ENCODE measurements at places on chromosomes 5 and 9. TPM values are rescaled to one million over a fixed set of nuclear protein-coding genes. Genes with fewer than 3 reads are reported as not detected.

DNA sequence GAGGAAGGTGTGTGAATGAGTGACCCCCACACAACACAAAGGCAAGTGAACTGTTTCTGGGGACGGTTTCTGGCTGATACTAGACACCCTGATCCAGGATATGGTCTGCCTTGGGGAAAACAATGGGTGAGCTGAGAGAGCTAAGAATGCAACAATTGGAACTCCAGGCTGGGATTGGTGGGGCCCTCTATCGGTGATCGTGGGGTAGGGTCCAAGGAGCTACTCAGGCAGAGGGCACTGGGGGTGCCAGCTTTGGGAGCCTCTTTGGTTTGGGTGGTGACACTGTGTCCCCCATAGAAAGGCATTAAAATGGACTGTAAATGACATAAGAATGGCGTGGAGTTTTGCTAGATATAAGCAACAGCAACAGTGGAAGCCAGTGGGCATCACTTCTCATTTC is 439.1 kb downstream of the DMAC1 start:
- no peaks in the 10 kb centered on the region for H3K36me3 ChIP-seq
- no peak overlapping the region for H3K27ac ChIP-seq
- no peak overlapping the region for H3K4me3 ChIP-seq
- DNase-seq, result no peak
- H3K27me3 ChIP-seq, result no peaks in the 10 kb centered on the region

GRCh38 chr5:140391312-140391711 is 10.3 kb upstream of the ANKHD1 start:
- no peaks in the 10 kb centered on the region for H3K4me1 ChIP-seq
- no peak overlapping the region for H3K27ac ChIP-seq
- no peaks in the 10 kb centered on the region for H3K27me3 ChIP-seq
- H3K4me3 ChIP-seq, result no peak overlapping the region
- no peaks in the 10 kb centered on the region for H3K36me3 ChIP-seq

Gene EPB41L4A
- total RNA-seq, result 6.4 TPM

DNA sequence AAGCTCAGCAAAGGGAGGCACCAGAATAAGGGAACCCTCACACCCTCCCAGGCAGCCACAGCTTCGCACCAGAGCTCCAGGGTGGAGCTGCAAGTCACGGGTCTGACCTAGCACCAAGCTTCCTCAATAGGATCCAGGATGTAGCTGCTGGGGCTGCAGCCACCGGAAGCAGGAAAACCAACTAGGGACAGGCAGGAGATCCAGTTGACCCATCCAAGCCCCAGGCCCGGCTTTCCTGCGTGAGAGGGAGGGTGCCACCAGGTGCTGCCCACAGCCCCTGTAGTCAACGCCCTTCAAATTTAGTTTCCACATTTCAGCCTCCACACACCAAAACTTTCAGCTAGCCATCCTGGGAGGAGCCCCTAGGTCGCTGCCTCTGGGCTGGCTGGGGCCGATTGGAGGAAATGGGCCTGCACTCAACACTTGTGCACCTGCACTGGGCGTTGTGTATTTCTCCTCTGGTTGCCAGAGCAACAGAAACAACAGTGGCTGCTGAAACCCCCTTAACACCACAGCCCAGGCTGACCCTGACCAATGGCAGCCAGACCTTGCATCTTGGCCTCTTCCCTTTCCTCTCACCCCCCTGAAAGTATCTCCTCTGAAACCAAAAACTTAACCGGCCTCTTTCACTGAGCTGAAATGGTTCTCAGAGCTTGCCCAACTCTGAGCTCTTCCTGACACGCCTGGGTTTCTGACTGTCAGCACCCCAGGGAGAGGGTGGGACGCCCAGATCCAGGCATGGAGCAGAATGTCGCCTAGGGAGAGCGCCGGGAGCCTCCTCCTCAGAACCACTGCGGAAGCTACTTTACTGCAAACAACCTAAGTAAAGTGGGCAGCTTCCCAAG is 226.5 kb upstream of the MAP3K1 start:
- H3K27me3 ChIP-seq, result no peaks in the 10 kb centered on the region
- H3K27ac ChIP-seq, result no peak overlapping the region
- H3K4me1 ChIP-seq, result no peaks in the 10 kb centered on the region
- H3K4me3 ChIP-seq, result no peak overlapping the region
- no peaks in the 10 kb centered on the region for H3K36me3 ChIP-seq

Gene CCL27
- not detected for total RNA-seq

DNA sequence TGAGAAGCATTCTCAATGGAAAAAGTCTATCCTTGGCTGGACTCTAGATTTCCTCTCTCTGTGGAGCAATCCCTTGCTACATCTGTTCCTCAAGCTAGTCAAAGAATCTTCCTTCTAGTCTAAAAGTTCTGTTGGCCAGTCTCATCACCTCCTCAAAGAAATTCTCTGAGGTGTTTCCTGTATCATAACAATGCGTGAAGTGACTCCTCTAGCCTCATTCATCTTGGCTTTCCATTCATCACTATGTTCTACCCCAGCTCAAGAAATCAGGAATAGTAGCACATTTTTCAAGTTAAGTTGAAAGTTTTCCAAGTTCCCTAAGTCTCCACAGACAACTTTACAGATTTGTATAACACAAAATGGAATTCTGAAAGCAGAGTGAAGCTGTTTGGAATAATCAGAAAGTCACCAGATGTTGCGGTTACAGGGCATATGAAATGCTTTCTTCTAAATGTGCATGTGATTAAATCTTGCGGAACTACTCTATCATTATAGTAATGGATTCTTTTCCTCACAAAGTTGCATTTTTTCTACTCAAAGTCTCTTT is 176.6 kb upstream of the FREM1 start:
- H3K4me1 ChIP-seq, result no peaks in the 10 kb centered on the region
- no peak overlapping the region for H3K4me3 ChIP-seq
- no peaks in the 10 kb centered on the region for H3K27me3 ChIP-seq
- H3K36me3 ChIP-seq, result no peaks in the 10 kb centered on the region

DNA sequence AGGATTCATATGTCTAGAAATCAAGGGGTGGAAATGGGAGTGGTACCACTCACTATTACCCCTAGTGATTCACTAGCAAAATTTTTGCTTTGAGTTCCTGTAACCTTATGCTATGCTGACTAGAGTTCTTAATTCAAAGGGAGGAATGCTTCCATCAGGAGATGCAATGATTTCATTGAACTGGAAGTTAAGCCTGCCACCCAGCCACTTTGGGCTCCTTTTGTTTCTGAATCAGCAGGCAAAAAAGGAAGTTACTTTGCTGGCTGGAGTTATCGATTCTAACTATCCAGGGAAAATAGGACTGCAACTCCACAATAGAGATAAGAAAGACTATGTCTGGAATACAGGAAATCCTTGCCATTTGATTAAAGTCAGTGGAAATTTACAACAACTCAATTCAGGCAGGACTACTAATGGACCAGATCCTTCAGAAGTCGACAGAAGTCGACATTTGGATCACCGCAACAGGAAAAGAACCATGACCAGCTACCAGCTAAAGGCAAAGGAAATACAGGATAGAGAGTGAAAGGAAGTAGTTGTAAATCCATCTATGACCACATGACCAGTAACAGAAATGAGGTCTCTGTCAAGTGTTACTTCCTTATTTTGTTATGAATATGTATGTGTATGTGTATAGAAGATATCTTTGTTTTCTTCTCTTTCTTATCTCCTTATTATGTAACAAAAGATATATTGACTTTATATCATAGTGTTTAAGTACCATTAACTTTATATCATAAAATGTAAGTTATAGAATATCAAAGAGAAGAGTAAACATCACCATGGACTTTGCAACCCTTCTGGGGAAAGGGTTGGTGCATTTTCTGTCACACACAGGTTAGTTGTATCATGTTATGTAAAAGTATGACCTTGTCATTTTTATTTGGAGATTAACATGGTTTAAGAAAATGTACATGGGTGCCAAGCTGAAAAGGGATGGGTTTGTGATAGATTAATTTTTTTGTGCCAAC is 198.7 kb upstream of the HAPLN1 start:
- H3K4me3 ChIP-seq, result no peak overlapping the region
- H3K4me1 ChIP-seq, result no peaks in the 10 kb centered on the region
- H3K36me3 ChIP-seq, result no peaks in the 10 kb centered on the region
- H3K27me3 ChIP-seq, result no peaks in the 10 kb centered on the region

Gene ARHGEF37
- total RNA-seq, result 10.4 TPM

Gene SCGB3A2
- not detected for total RNA-seq

GRCh38 chr5:80282054-80282453 is 26.2 kb upstream of the SERINC5 start:
- H3K36me3 ChIP-seq, result no peaks in the 10 kb centered on the region
- DNase-seq, result no peak
- H3K4me1 ChIP-seq, result no peaks in the 10 kb centered on the region

Gene FBLL1
- 0.83 TPM for total RNA-seq

GRCh38 chr9:133448487-133448972 is 11.2 kb upstream of the CACFD1 start:
- DNase-seq, result no peak
- no peaks in the 10 kb centered on the region for H3K27me3 ChIP-seq
- H3K27ac ChIP-seq, result no peak overlapping the region
- H3K4me3 ChIP-seq, result no peak overlapping the region

DNA sequence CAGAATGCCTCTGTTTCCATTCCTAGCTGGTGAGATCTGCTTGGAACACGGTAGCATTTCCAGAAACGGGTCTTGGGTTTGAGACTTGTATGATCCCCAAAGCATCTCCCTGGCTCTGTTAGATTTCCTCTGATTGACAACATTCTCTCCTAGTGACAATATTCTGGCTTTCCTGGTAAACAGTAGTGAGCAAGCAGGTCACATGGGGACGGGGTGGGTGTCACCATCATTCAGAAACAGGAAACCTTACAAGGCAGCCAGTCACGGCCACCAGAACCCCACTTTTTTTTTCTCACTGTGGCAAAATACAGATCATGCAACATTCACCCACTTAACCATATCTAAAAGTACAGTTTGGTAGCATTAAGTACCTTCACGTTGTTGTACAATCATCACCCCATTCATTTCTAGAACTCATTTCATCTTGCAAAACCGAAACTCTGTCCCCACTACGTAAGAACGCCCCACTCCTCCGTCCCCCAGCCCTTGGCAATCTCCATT is 90.1 kb upstream of the LMX1B start:
- H3K36me3 ChIP-seq, result no peaks in the 10 kb centered on the region
- DNase-seq, result no peak
- H3K4me3 ChIP-seq, result no peak overlapping the region

GRCh38 chr5:558871-559503 is 34.7 kb upstream of the SLC9A3 start:
- H3K27me3 ChIP-seq, result no peaks in the 10 kb centered on the region
- DNase-seq, result no peak
- no peaks in the 10 kb centered on the region for H3K36me3 ChIP-seq
- H3K4me1 ChIP-seq, result no peaks in the 10 kb centered on the region
- no peak overlapping the region for H3K4me3 ChIP-seq

Gene CSNK1G3
- total RNA-seq, result 42.8 TPM

- H3K27me3 ChIP-seq, result no peaks in the 10 kb centered on the region
- H3K4me3 ChIP-seq, result no peak overlapping the region
- no peak overlapping the region for H3K27ac ChIP-seq
- no peaks in the 10 kb centered on the region for H3K4me1 ChIP-seq
- no peak for DNase-seq
Observed at GRCh38 chr5:167864801-167865200, 426.6 kb upstream of the WWC1 start.

Gene CNTNAP3B
- 205 TPM for total RNA-seq

Gene SLC27A6
- 3.1 TPM for total RNA-seq

DNA sequence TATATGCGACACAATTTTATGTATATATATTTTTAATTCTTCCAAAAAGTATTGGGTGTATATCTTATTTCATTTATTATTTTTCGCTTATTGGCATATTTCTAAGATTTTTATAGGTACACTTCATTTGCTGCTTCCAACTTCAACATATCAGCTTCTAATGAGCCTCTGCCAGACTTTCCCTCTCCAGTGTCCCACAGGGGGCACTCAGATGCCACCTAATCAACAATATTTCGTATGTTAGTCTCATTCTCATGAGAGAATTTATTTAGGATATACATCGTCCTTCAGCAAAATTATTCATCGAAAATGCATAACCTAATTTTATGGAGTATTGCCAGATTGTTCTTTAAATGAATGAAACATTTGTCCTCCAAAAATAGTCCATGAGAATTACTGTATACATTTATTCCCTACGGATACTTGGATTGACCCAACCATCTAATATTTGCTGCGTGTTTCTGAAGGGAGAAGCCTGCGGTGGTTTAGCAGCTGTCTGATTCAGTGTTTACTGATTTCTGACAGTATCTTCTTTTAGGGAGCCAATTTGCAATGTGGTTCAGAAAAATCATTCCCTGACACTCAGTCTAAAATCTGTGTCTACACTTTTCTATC is 100.6 kb upstream of the SELENOP start:
- no peaks in the 10 kb centered on the region for H3K27me3 ChIP-seq
- DNase-seq, result no peak
- H3K4me1 ChIP-seq, result no peaks in the 10 kb centered on the region
- H3K4me3 ChIP-seq, result no peak overlapping the region
- H3K27ac ChIP-seq, result no peak overlapping the region
- H3K36me3 ChIP-seq, result no peaks in the 10 kb centered on the region

GRCh38 chr5:164763206-164763605 is 1257.8 kb downstream of the MAT2B start:
- no peaks in the 10 kb centered on the region for H3K27me3 ChIP-seq
- no peaks in the 10 kb centered on the region for H3K4me1 ChIP-seq
- H3K4me3 ChIP-seq, result no peak overlapping the region

- DNase-seq, result no peak
- H3K27ac ChIP-seq, result no peak overlapping the region
- no peaks in the 10 kb centered on the region for H3K4me1 ChIP-seq
- H3K4me3 ChIP-seq, result no peak overlapping the region
Observed at GRCh38 chr5:67831048-67831447, 384.5 kb upstream of the PIK3R1 start.

Data from uterus (tissue), 4 donors.